Mesenteric fat pad (tissue), 1 donor: ENCODE measurements at places on chromosomes 12 and 14. TPM values are rescaled to one million over a fixed set of nuclear protein-coding genes. Genes with fewer than 3 reads are reported as not detected.

GRCh38 chr14:99735189-99736135 lies 51.4 kb downstream of the CYP46A1 start:
- DNase-seq: no peak

DNA sequence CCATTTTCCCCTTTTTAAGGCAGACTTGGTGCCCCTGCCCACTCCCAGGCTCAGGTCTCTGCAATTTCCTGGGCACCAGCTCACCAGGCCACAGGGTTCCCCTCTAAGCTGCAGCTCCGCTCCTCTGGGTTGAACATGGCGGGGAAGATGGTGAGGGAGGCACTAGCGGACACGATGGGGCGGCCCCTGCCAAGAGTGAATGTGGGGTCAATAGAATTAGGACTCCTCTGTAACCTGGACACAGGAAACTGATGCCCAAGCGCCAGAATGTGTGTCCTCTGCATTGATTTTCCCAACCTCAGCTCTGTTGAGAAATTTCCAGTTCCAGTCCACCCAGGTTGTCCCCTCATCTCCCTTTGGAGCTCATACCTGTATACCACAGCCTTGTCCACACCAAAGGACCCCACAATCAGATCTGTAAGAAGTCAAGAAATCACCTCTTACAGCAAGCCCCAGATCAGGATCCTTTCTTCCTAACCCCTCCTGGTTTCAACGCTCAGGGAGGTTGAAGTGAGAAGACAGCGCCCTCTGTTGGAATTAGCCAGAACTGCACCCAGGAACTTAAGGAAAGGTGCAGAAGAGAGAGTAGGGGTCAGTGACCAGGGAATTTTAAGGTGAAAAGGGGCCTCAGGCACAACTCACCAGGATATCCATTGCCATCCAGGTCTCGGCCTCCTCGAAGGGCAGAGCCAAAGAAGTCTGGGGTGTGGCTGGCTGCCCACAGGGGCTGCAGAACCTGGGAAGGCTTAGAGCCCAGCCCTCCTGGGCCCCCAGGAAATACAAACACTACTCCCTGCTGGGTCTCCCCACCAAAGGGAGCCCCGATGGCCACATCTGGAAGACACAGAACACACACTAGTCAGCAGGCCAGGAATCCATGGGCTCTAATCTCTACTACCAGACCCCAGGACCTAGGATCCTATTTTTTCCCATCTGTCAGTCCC lies 14.7 kb downstream of the ITGA5 start:
- no peak for DNase-seq

- DNase-seq: no peak
These were observed 1.1 kb downstream of the SAV1 start for GRCh38 chr14:50666772-50667683.

GRCh38 chr14:53295372-53295771 lies 142.2 kb upstream of the DDHD1 start:
- no peak for DNase-seq

The TFCP2 gene
- total RNA-seq: 21.9 TPM

The CAPZA3 gene
- not detected for total RNA-seq

GRCh38 chr12:5913387-5913786 lies 31.7 kb downstream of the ANO2 start:
- peak; percentile 33 for DNase-seq

DNA sequence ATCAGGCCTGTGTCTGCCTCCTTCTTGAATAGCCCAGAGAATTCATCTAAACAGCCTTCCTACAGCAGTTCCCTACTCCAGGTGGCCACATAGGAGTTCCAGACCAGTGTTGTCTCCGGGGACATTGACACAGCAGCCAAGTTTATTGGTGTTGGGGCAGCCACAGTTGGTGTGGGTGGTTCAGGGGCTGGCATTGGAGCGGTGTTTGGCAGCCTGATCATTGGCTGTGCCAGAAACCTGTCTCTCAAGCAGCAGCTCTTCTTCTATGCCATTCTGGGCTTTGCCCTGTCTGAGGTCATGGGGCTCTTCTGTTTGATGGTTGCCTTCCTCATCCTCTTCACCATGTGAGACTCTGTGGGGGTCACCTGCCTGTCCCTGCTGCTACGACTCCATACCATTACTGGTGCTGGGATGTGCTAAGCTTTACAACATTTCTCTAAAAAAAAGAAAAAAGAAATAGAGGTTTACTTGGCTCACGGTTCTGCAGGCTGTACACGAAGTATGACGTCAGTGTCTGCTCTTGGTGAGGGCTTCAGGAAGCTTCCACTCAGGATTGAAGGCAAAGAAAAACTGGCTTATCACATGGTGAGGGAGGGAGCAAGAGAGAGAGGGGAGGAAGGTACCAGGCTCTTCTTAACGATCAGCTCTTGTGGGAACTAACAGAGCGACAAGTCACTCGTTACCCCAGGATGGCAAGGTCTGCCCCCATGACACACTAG lies 57.5 kb downstream of the CHST11 start:
- DNase-seq: no peak

The IL22 gene
- not detected for total RNA-seq

- DNase-seq: no peak
These were observed 195.1 kb upstream of the SLC38A2 start for GRCh38 chr12:46567667-46568066.

DNA sequence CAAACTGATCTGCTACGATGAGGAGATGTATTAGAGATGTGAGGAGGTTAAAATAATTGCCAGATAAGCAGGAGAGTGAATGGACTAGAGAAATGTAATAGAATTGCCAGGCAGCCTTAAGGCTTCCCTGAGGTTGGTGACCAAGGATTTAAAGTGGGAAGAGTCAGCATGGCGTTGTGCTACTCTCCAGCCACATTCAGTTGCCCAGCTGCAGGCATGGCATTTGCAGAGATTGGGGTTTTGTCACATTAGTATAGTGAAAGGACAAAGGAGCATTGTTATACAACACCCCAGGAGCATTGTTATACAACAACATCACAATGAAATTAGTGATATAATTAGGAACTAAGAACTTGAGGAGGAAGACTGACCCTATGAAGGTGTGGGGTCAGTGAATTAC lies 31.7 kb downstream of the MARK3 start:
- DNase-seq: no peak
